Occipital lobe (tissue), 3 donors: ENCODE measurements at places on chromosomes 13 and 19.

DNA sequence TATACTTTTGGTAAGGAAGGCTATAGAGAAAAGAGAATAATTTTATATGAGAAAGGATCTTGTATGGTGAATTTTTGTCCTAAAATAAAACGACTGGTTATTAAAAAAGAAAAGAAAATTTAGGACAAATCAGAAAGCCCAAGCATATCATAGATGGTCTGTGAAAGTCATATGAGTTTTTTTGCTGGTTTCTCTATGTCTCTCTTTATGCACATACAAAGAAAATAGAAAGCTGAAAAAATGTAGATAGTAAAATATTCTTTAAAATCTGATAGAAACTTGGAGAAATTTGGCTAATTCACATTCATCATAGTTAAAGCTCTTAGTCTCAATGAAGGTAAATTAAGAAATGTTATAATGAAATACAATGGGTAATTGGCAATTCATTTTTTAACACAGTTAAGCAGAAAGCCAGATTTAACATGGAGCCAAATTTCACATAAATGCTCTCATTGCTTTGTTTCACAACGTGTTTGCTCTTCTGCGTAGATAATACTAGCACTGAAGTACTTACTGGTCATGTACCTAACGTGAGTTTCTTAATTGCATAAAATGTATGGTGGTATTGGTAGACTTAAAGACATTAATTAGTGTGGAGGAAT is 621.5 kb upstream of the ATXN8OS start:
- DNase-seq = no peak

GRCh38 chr13:45592758-45593157 is 22.8 kb downstream of the ERICH6B start:
- DNase-seq = no peak

DNA sequence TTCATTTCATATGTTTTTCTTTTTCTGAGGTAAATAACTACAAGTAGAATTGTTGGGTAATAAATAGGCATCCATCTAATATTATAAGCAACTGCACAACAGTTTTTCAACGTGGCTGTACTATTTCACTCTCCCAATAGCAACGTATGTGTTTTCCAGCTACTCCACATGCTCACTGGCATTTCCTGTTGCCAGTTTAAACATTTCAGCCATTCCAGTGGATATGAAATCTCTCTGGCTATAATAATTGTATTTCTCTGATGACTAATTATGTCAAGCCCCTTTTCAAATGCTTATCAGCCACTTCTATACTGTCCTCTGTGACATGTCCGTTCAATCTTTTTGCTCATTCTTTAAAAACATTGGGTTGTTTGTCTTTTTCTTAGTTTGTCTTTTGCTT is 26.8 kb upstream of the ALOX5AP start:
- no peak for DNase-seq

DNA sequence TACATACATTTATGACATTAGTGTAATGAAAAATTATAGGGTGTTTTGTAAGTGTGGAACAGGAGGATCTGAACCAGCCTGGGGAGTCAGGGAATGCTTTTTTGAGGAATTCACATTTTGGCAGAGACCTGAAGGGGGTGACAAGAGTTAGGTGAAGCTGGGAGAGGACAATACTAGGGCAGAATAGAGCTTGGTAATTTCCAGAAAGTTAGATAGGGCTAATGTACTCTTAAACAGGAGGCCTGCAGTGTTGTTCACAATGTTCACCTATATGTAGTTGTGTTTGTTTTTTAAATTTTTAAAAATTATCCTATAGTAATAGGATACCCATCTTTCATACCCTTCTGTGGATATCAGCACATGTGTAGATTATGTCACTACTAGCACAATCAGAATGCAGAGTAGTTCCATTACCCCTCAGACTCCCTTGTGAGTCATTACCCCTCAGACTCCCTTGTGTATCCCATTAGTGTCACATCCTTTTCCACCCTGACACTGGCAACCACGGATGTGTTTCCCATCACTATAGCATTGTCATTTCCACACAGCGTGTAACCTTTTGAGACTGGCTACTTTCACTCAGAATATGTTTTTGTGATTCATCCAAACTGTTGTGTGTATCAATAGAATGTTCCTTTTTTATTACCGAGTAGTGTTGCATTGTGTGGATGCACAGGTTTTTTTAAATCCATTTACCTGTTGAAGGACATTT is 43.1 kb downstream of the PCCA start:
- DNase-seq = no peak

- no peak for DNase-seq
Measured at GRCh38 chr19:17091758-17092333, 16.3 kb downstream of the MYO9B start.

DNA sequence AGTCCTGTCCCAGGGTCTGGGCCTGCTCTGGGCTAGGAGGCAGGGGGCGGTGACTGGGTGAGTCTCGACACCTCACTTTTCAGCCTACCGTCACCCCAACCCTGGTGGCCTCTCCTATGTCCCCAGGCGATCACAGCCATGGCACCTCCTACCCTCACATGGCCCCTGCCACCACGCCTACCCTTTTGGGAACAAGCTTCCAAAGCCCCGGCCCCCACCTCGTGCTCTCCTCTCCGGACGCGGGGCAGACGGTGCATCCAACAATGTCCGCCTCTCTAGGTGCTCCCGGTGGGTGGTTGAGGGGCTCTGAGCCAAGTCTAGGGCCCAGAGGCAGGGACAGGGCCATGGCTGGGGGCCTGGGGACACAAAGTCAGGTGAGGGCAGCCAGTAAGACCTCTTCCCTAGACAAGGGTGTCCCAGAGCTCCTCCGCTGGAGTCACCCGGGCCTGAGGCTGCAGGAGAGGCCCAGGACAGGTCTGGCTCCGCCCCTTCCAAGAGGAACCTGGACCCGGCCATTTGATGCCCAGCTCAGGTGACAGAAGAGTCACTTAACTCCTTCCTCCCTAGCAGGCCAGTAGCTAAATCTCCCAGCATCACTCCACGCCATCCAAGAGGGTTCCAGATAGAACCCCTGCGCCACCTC is at the start of gene SYNE4:
TSS of gene SYNE4 (minus strand) at position 478 of the 643 bp plus-strand sequence. CDS start at position 346, 132 bp downstream.
- no peak for DNase-seq

DNA sequence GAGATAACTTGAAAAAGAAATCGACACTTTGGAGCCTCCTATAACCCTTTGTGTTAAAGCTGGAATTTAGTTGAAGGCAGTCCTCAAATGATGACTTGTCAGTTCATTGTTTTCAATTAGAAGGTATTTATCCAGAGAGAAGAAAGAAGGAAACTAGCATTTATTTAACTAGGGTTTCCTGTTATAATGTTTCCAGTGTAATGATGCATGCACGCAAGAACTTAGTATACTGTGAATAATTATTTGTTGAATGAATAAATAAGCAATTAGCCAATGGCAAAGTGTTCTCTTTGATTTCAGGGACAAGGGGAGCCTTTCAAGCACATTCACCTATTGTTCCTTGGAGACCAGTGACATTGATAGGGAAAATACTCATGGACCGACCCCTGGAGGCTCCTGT is 307.4 kb downstream of the KLF5 start:
- DNase-seq = no peak
